ENCODE measurements at places on chromosomes 7 and 10.

DNA sequence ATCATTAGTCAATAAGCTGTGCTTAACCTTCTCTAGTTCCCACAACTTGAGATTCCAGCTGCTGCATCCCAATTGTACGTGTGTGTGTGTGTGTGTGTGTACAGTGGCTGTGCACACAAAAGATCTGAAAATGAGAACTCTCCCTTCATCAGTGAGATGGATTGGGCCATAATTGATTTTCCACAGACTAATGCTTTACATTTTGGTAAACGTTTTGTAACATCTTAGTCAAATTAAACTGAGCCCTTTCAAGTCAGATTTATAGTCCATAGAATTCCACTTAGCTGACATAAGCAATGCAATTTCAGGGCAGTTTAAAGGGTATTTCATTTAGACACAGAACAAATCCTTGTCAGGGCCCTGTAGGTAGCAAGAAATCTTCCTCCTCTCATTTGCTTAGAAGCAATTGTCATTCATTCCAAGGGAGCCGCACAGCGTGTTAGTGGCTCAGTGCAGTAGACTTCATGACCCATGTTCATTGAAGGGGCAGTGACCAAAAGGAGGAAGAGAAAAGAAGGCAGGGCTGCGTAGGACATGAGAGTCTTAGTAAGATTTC is 1123.5 kb upstream of the AUTS2 start:
- DNase-seq, result no peak

DNA sequence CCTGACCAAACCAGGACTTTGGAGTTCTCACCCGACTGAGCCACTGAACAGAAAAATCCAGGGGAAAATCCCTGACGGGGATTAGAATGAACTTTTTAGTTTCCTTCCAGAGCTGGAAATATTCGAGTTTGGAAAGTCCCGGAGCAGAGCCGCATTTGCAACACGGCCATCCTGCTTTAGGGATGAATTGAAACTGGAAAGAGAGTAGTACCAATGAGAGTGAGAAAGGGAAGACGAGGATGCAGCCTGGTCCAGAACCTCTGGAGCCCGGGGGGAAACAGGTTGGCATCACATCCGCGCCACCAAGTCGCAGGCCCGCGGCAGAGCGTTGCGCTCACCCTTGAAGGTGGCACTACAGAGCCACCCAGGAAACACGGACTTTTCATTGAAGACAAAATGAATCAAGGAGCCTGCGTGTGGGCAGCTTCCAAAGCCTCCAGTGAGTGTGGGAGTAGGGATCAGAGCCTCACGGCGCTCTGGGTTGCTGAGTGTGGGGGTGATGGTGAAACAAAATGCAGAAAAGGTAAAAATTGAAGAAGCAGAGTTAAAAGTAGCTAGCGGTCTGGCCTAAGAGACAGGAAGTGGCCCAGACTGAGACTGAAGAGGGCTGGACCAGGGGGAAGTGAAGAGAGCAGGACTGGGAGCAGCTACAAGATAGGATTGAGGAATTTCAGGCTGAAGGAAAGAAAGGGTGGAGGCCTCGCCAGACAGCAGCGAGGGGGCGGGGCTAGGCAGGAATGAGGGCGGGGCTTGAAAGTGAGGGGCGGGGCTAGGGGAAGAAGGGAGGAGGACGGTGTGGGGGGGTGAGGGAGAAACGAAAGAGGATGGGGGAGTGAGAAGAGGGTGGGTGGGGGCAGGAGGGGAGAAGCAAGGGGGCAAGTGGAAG is 1.8 kb downstream of the SMURF1 start:
- DNase-seq, result peak; percentile 16

GRCh38 chr10:119537953-119538630 is 4.4 kb downstream of the RGS10 start:
- DNase-seq, result no peak

GRCh38 chr7:150380463-150380862 is 1.3 kb downstream of the ZNF775 start:
- DNase-seq, result no peak

DNA sequence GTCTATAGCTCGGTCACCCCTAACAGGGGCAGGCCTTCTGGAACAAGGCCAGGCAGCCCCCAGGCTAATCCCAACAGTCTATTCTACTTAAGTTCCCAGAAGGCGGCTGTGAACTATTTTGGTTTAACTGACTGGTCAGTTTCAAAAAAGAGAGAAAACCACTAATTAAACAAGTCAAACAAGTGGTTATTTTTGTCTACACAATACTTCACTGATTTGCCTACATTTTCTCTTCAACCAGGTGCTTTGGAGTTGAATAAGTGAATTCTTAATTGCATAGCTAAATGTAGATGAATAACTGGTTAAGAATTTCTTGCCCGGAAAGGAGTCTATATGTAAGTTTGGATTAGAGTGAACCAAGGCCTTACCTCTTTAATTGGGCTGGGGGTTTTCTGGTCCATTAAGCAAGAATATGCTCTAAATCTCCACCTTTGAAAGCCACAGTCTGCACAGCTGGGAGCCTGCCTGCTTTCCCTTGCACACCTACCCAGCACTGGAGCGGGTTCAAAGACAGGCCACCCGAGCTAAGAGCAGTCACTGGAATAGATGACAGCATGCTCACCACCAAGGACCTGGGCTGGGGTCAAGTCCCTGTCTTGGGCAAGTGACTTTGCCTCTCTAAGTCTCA is 70.4 kb downstream of the TBXAS1 start:
- no peak for DNase-seq

DNA sequence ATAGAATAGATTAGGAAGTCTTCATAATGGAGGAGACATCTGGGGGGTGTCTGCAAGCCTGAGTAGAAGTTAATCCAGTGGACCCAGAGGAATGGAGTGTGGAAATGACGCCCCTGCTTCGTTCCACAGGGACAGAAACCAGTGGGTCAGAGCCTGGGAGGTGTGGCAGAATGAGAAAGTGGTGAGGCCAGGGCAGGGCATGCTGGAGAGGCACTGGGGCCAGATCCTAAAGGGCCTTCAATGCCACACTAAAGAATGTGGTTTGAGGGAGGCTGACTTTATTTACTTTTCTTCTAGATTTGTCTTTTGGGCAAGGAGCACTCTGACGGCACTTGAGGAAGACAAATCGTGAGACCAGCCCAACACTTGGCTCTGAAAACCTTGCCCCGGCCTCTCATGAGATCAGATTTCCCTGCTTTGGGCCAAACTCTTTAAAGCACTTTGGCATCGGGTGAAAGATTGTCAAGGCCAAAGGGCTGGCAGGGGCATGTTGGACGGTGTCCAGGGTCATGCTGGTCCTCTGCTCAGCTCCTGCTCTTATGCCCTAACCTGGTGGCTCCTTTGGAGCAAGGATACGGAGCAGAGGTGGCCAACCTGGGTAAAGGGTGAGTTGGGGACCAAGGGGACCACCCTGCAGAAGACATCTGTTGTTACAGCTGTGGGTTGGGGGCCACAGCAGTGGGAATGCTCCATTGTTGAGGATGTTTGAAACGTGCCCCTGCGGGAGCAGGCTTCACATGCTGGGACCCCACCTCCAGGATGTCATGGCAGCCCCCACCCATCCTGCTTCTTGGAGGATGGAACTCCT is 157.0 kb upstream of the ZMIZ1 start:
- no peak for DNase-seq

DNA sequence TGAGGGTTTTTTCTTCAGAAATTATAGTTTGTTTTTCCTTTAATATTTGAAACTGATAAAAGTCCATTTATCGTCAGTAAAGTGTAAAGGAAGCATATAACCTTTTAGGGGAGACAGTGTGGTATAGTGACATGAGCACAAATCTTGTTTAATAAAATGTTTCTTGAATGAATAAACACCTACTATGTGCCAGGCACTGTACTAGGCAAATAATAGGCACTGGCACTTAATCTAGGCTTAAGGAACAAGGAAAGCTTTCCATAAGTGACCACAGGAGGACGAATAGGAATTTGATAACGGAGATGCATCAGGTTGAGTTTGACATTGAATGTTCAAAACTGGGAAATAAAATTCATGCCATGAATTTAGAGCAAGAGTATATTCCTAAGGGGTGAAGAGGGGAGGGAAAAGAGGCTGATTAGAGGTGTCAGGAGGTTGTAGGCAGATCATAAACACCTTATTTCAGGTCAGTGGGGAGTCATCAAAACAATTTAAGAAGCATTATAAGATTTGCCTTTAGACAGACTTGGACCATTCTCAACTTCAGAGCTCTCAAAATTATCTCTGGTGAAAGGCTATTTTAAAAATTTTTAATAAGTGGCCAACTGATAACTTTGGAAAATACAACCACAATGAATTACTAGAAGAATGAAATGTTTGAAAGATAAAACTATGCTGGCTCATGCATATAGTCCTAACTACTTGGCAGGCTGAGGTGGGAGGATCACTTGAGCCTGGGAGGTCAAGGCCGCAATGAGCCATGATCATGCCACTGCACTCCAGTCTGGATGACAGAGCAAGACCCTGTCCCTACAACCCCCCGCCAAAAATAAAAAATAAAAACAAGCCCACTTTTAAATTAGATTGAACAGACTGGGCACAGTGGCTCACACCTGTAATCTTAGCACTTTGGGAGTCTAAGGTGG is 22.4 kb downstream of the RALA start:
- DNase-seq, result no peak

DNA sequence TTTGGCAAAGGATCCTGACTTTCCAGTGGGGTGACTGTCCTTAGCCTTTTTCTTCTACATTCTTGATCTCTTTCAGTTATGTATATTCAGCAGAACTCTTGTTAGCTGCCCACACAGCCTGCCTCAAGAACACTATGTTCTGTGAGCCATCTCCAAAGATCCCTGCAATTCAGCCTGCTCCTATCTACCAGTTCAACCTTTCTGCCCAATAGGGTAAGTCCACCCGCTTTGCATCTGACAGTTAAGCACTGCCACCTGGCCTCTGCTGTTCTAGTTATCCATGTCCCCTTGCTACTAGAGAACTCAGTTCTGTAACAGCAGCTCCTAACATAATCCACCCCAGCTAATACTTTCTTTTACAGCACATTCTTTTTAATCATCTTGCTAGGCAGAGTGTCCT is 13.5 kb downstream of the OR9A2 start:
- DNase-seq, result no peak

GRCh38 chr10:125734823-125735222 is 15.3 kb downstream of the EDRF1 start:
- no peak for DNase-seq

DNA sequence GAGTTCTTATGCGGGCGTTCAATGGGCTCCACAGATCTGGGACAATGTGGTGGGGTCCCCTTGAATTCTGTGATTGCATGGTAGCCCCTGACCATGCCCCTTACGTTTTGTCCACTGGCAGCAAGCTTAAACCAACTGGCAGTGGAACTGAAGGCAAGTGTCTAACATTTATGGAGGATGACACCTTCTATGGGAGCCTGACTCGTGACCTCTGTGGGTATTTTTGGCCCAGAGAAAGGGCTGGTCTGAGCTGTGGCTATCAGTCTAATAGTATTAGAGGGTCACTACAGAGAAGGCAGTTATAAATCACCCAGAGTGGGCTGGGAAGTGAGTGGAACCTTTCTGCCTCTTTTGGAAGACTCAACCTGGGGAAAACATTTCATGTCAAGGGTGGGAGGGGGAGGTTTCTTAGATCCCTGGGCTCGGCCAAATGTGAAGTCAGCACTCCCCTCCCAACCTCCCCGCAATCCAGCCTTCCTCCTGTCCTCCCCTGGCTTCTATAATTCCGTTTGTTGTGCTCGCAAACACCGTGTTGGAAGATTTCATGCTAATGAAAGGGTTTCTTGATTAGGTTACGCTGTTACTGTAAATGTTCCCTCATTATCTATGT is 322.7 kb downstream of the RPS24 start:
- no peak for DNase-seq

DNA sequence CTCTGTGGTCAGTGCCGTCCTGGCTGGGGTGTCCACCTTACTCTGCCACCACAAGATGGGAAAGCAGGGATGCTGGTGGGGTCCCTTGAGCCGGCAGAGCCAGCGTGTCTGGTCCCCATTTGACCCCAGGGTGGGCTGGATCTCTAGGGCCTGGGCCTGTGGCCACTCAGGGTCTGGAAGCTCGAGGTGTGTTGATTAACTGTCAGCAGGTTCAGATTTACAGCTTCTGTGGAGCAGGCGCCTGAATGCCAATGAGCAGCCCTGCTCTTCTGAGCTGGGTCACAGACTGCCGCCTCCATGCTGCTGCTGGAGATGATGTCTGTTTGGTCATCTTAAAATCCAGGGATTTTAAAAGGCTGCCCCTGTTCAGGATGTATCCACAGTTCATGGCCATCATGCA is 11.3 kb upstream of the DPYSL4 start:
- DNase-seq, result no peak

GRCh38 chr7:98661607-98662006 is 44.5 kb downstream of the NPTX2 start:
- no peak for DNase-seq

- no peak for DNase-seq
Measured at GRCh38 chr10:566241-566885, 123.1 kb downstream of the DIP2C start.

DNA sequence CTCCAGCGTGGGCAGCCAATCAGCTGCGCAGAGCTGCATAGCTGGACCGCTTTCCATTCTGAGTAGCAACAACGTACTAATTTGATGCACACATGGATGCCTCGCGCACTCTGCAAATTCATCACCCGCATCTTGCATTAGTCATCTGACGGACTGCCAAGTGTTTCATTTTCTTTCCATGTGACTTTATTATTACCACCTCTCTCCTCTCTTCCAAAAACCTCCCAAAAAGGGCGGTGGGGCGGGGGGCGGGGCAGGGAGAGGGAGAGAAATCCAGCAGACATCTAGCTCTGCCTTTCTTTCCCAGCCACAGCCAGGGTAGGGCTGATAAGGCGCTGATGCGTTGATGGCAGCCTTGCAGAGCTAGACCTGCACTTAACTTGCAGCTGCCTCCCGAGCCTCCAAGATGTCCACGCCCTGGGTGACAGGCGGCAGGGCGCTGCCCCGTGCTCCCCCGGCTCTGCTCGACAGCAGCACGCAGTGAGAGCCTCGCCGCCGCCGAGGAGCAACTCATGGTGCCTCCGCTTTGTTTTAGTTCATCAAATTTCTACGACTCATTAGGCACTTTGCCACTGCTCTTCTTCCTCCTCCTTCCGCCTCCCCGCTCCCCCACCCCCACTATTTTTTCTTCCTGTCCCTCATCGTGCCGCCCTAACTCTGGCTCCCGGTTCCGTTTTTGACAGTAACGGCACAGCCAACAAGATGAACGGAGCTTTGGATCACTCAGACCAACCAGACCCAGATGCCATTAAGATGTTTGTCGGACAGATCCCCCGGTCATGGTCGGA is 147.3 kb downstream of the CELF2 start:
- peak; percentile 56 for DNase-seq

DNA sequence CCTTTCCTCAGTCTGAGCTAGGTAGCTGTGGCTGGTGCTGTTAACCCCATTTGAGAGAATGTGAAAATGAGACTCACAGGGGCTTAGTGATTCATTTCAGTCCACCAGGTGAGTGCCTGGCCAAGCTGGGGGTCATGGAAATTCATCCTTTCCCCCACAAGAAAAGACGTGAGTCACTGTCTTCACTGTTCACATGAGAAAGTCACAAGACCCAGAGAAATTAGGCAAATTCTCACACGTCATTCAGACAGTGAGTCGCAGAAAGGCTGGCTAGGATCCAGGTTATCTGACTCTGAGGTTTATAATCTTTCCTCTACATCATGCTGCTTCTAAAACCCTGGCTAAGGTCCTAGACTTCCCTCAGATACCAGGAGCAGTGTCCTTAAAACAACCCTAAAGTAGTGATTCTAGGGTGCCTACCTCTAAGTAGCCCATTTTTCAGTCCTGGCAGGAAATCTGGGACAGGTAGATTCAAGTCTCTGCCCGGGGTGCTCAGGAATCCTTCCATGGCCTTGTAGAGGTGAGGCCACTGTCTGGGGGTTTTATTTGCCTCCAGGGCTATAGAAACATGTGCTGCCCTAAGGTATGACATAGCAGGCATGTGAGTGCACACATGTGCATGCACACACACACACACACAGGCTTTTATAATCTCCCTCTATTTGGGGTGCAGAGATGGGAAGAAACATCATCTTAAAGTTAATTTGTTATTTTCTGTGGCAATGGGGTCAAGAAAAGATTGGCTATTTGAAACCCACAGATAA is 427.9 kb upstream of the CELF2 start:
- DNase-seq, result no peak
